GM12892 (cell line): ENCODE measurements at places on chromosomes 1 and 21.

DNA sequence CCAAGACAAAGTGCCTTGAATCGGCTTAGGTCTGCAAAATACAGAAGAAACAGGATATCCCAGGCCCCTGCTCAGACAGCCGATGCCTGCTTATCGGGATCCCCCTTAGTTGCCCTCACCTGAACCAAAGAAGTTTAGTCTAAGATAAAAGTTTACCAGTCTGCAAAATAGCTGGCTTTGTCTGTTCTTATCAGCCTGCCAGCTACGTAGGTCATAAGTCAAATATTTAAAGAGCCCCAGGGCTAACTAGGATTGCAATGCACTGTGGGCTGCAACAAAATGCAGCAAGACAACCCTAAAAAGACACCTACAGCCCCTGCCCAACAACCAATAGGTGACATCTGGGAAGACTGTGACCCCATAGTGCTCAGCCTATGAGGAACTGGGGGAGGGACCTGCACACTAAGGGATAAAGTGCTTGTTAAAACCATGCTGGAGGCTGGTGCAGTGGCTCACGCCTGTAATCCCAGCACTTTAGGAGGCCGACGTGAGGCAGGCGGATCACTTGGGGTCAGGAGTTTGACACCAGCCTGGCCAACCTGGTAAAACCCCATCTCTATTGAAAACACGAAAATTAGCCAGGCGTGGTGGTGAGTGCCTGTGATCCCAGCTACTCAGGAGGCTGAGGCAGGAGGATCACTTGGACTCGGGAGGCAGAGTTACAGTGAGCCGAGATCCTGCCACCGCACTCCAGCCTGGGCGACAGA is 27.4 kb downstream of the LRRC3 start:
- DNase-seq = no peak

DNA sequence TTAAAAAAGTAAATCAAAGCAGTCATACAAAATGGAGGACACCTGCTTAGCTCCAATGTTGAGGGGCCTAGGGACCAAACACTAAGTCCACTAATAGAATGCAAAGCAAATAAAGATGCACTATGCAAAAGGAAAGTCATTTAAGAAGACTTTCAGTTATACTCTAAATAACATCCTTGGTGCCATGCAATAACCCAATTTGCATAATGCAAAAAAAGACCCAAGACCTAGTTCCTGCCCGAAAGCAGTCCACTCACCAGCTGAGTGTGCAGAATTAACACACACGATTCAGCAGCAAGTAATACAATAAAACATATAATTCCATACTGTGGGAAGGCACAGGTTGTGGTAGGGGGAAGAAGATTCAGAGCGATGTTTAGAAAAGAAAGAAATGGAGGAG is 101.8 kb downstream of the TGFBR3 start:
- no peak for DNase-seq

- no peak for DNase-seq
These were observed 14.5 kb downstream of the KDF1 start for GRCh38 chr1:26945728-26946127.

- DNase-seq = no peak
These were observed 7.1 kb downstream of the CHRNB2 start for GRCh38 chr1:154574716-154575115.

- no peak for DNase-seq
These were observed 50.6 kb upstream of the ZC3H12A start for GRCh38 chr1:37423810-37424209.

DNA sequence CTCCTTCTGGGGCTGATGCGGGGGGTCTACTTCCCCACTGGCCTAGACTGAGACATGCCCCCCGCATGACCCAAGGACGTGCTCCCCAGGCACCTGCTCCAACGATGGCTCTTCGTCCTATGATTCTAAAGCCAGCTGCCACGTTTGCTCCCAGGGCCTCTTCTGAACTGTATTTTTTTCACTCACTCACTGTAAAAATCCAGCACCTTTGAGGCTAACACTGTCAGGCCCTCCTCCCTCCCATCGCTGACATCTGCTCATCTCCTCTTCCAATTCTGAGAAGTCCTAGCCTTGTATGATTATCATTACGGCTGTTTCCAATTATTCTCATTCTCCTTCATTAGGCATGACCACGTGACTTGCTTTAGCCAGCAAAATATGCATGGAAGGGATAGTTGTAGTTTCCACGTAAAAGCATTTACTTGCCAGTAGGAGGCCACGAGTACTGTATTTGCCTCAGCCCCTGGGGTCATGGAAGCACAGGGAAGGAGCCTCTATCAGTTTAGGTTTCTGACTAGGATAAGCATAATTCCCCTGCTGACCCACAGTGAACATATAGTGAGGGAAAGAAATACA is 19.1 kb upstream of the EDN2 start:
- DNase-seq = no peak

DNA sequence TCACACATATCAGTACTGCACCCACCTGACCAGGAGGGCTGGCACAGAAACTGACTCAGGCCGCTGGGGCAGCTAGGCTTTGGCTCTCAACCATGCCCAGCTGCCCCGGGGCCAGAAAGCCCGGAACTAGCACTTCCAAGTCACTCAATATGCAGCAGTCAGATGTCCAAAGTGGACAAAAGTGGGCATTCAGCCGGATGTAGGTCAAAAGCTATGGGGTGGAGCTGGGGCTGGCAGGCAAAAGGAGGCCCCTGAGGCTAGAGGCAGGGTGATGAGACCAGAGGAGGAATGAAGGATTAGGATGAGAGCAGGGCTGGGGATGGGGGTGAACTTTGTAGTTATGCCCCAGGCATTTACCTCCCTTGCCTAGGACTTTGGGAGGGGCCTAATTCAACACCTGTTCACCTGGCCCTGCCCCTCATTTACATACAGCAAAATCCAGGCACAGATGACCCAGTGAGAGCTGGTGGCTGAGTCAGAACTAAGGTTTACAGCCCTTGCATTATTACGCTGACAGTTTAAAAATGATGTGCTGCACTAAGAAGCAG is 30.7 kb upstream of the EDN2 start:
- no peak for DNase-seq

DNA sequence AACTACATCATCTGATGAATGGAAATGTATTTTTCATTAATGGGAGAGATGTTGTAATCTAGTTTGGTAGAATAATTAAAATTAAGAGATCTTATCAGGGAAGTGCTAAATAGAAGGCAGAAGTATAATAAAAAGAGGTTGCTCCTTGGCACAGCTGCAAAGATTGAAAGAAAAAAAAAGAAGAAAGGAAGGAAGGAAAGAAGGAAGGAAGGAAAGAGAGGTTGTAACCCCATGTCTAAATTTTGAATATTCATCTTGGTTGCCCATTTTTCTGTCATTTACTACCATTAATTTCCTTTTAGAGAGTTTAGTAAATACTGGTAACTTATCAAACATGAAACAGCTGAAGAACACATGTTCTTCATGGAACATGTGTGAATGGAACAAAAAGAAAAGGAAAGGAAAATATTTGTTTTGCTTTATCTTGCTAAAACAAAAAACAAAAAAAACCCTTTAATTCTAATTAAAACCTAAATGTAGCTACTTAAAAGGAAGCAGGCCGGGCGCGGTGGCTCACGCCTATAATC is 10.5 kb upstream of the MDM4 start:
- no peak for DNase-seq

GRCh38 chr1:145716641-145717345 is 2.5 kb upstream of the CD160 start:
- no peak for DNase-seq
